Osteoblast (primary cell): ENCODE measurements at places on chromosomes 7 and 10. TPM values are rescaled to one million over a fixed set of nuclear protein-coding genes. Genes with fewer than 3 reads are reported as not detected.
A peak's percentile ranks its signal among the peaks of the same experiment; 100 is the strongest.

- H3K27me3 ChIP-seq = no peaks in the 10 kb centered on the region
- no peak overlapping the region for H3K4me3 ChIP-seq
- H3K36me3 ChIP-seq = no peaks in the 10 kb centered on the region
- peaks cover 22% of the 10 kb centered on the region for H3K4me1 ChIP-seq
- DNase-seq = peak; percentile 21
Observed at GRCh38 chr7:32670110-32671025, 175.1 kb downstream of the AVL9 start.

DNA sequence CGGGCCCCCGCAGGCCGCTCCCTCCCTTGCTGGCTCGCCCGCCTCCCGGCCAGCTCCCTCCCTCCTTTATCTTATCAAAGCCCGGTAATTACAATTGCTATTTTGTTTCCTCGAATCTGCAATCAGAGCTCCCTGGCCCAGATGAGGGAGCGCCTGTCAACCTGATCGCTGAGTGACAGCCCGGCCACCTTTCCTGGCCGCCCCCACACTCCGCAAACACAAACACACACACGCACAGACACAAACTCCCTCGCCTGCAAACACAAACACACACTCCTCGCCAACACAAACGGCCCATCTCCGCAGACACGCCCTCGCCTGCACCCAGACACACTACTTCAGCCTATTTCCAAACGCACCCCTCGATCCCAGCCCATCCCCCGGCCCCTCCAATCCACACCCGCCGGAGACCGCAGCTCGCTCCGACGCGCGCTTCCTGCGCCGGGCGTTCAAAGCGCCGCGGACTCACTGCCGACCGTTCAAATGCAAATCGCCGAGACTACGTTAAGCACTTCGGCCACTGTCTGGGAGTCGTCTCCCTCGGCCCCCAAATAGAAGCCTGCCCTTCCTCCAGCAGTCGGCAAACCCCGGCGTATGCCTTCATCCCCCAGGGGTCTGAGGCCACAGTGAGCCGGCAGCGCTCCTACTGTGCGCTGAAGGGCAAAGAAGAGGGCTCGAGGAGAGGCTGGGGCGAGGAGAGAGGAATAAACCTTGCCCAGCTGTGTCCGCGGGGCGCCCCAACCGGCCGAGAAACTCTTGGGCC lies 3.0 kb upstream of the FGF8 start:
- peaks cover 27% of the 10 kb centered on the region for H3K4me1 ChIP-seq
- peaks cover 2% of the 10 kb centered on the region for H3K36me3 ChIP-seq
- peaks cover 27% of the 10 kb centered on the region for H3K27me3 ChIP-seq
- peak; percentile 90 for DNase-seq
- no peak overlapping the region for H3K27ac ChIP-seq

- H3K4me3 ChIP-seq = no peak overlapping the region
- H3K27ac ChIP-seq = no peak overlapping the region
- peaks cover 23% of the 10 kb centered on the region for H3K4me1 ChIP-seq
- no peaks in the 10 kb centered on the region for H3K27me3 ChIP-seq
- DNase-seq = no peak
Observed at GRCh38 chr7:142571581-142571980, 177.7 kb upstream of the PRSS1 start.

Gene TMEM236
- total RNA-seq = under 0.01 TPM in 2 replicates

Gene OR13A1
- total RNA-seq = under 0.01 TPM in 1 of 2 replicates, not detected in the other

Gene METTL27
- 8.7 and 8.8 TPM in 2 replicates for total RNA-seq

Gene ANKRD2
- 0.29 and 0.72 TPM in 2 replicates for total RNA-seq
